Smooth muscle cell of the coronary artery (primary cell): ENCODE measurements at places on chromosomes 1 and 21. TPM values are rescaled to one million over a fixed set of nuclear protein-coding genes. Genes with fewer than 3 reads are reported as not detected.

The CDC7 gene
- total RNA-seq = 0.47 and 2.3 TPM in 2 replicates

The RIT1 gene
- total RNA-seq = 37.9 and 49.6 TPM in 2 replicates

The OR14K1 gene
- total RNA-seq = not detected in 2 replicates

The ST3GAL3 gene
- 16.8 and 19.3 TPM in 2 replicates for total RNA-seq

The B3GALT5 gene
- not detected in 2 replicates for total RNA-seq

The TAS1R1 gene
- 0.12 and 0.15 TPM in 2 replicates for total RNA-seq

The CFAP141 gene
- not detected in 2 replicates for total RNA-seq

The KIAA0040 gene
- 0.47 and 2.5 TPM in 2 replicates for total RNA-seq

The ZMYND12 gene
- 0.15 and 0.59 TPM in 2 replicates for total RNA-seq

The MYOG gene
- not detected in 2 replicates for total RNA-seq

The ECE1 gene
- total RNA-seq = 43.1 and 259 TPM in 2 replicates

The YBX1 gene
- total RNA-seq = 851 and 971 TPM in 2 replicates

The SPRR2E gene
- total RNA-seq = not detected in 2 replicates

The TAL1 gene
- total RNA-seq = 0.12 and 0.45 TPM in 2 replicates

The SFN gene
- 0.23 and 2.3 TPM in 2 replicates for total RNA-seq

The C1orf115 gene
- total RNA-seq = 0.82 and 1.2 TPM in 2 replicates

The RALGPS2 gene
- 7.2 and 26.2 TPM in 2 replicates for total RNA-seq

The FCMR gene
- total RNA-seq = not detected in 2 replicates
